ENCODE measurements at places on chromosomes 3 and 15. TPM values are rescaled to one million over a fixed set of nuclear protein-coding genes. Genes with fewer than 3 reads are reported as not detected.

Gene DGKG
- 114 TPM for total RNA-seq

GRCh38 chr3:59547874-59548273, 498.0 kb upstream of the CFAP20DC start:
- DNase-seq: no peak

Gene TRIM59
- 1.7 TPM for total RNA-seq

Gene GP9
- not detected for total RNA-seq

DNA sequence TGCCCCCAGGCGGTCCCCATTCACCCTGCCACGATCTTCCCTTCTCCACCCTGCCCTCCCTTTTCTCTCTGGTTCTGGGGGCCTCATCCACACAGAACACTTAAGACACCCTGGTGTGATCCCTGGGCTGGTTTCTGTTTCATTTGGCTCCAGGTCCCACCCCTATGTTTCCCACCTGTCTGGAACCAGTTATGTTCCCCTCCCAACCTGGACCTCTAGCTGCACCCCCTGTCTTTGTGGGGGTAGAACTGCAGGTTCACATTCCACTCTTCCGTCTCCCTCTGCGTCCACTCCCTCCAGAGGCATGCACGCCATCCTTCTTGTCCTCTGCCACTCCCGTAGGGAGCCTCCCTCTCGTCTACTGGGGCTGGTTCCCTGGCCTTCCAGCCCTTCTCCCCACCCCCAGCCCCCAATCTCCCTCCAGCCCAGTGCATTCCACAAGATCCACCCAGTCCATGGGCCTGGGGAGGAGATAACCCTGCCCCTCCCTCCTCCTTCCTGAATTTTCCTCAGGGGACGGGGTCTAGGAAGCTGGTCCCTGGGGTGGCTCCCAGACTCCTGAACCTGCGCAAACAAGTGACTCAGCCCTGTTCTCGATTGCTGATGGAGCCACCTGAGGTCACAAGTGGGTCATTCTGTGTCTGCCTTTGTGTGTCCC, 73.8 kb downstream of the ABTB1 start:
- DNase-seq: no peak

- DNase-seq: no peak
Observed at GRCh38 chr15:74723754-74724334, 1.5 kb downstream of the CYP1A1 start.

Gene SLC15A2
- 2.1 TPM for total RNA-seq

Gene CILP
- 166 TPM for total RNA-seq

Gene C15orf39
- total RNA-seq: 13.8 TPM

DNA sequence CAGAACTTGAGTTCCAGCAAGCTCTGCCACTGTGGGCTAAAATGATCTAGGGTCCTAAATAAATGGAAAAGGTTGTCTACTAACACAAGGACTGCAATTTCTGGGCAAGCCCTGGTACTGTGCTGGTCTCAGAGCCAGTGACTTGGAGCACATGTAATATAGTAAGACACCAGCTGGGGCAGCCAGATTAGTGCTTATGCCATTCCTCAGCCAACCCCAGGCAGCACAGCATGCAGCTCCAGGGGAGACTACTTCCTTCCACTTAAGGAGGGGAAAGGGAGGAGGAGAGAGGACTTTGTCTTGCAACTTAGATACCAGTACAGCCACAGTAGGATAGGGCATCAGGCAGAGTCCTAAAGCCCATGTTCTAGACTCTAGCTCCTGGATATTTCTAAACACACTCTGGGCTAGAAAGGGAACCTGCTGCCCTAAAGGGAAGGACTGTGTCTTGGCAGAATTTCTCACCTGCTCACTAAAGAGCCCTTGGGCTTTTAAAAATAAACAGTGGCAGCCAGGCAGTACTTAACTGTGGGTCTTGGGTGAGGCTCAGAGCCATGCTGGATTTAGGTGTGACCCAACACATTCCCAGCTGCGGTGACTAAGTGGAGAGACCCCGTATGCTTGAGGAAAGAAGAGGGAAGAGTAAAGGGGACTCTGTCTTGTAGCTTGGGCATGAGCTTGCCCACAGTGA, 223.7 kb upstream of the BCHE start:
- DNase-seq: no peak

DNA sequence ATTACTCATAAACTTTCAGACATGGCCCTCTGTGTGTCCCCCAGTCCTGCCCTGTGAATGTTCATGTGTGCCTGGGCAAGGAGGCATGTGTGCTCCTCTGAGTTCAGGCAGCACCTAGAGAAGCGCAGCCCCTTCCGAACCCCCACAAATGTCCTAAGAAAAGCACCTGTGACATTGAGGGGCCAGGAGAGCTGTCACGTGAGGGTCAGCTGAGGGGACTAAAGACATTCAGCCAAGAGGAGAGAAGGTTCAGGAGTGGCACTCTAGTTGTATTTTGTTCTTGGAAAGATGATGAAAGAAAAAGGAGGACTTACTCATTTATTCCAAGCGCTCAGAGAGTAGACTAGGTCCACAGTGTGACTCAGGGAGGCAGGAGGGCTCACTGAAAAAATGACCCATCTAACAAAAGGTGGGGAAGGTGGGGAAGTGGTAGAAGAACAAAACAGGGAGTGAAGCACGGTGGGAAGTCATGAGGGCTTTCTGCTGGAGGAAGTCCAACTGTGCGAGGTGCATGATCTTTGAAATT, 28.1 kb upstream of the ELP6 start:
- DNase-seq: no peak

- no peak for DNase-seq
Observed at GRCh38 chr3:65412588-65412987, 626.1 kb downstream of the MAGI1 start.

Gene OSTN
- total RNA-seq: not detected

DNA sequence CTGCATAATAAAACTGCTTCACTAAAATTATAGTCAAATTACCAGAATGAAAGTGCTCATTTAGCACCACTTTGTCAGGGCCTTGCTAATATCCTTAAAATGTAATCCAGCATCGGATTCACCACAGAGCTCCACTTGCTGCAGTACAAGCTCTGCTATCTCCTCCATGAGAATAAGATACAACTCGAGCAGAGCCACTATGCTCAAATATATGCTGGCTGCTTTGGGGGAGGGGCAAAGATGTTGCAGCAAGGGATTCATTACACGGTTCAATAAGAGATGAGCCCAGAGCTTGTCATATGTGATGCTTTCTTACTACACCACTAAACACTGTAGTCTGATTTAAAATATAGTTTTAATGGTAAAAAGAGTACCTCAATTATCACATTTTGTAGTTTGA, 72.2 kb downstream of the DLG1 start:
- DNase-seq: no peak
